Omental fat pad (tissue), 4 donors: ENCODE measurements at places on chromosomes 11 and 22. TPM values are rescaled to one million over a fixed set of nuclear protein-coding genes. Genes with fewer than 3 reads are reported as not detected.

The CCDC15 gene
- total RNA-seq = 1.1 TPM

DNA sequence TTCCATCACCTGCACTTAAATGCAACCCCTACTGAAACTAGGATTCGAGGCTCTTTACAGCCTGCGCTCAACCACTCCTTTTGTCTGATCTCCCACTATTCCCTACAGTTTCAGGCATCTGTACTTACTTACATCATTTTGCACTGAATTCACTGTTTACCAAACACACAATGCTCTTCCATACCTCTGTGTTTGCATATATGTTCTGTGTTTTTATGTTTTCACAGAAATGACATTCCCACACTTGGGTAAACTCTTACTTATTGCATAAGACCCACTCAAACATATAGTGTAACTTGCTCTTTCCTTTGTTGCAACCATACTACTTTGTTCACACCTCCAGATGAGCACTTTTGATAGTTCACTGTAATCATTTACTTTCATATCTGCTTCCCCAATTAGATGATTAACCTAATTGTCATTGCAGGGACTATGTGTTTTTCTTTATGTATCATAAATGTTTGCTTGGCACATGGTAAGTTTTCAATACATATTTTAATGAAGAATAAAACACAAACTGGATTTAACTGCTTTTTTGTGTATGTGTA is 54.6 kb downstream of the ZBTB44 start:
- DNase-seq = no peak

The MIAT gene
- total RNA-seq = 2.0 TPM

The TOB2 gene
- 59.4 TPM for total RNA-seq

The IL17REL gene
- not detected for total RNA-seq

The EMID1 gene
- total RNA-seq = 2.5 TPM

GRCh38 chr11:115081972-115082371 is 403.6 kb downstream of the NXPE2 start:
- DNase-seq = no peak

- DNase-seq = no peak
Observed at GRCh38 chr11:99568808-99569207, 548.1 kb downstream of the CNTN5 start.

GRCh38 chr11:62428871-62429560 is 10.2 kb downstream of the SCGB1A1 start:
- no peak for DNase-seq
